ENCODE measurements at places on chromosomes 6 and 20.

DNA sequence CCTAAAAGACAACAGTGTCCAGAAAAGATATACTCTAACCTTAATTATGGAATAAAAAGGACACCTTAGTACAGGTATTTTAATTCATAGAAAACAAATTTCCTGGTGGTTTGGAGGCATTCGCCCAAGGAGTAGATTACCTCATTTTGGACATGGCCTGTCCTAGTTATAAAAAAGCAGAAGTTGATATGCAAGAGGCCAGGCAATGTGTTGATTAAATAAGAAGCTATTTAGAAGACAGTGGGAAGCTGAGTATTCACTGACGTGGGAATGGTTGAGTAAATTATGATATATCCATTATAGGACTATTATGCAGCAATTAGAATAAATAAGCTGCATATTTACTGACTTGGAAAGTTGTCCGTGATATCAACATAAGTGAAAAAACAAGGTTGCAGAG lies 314.9 kb downstream of the ALDH8A1 start:
- no peak for DNase-seq

DNA sequence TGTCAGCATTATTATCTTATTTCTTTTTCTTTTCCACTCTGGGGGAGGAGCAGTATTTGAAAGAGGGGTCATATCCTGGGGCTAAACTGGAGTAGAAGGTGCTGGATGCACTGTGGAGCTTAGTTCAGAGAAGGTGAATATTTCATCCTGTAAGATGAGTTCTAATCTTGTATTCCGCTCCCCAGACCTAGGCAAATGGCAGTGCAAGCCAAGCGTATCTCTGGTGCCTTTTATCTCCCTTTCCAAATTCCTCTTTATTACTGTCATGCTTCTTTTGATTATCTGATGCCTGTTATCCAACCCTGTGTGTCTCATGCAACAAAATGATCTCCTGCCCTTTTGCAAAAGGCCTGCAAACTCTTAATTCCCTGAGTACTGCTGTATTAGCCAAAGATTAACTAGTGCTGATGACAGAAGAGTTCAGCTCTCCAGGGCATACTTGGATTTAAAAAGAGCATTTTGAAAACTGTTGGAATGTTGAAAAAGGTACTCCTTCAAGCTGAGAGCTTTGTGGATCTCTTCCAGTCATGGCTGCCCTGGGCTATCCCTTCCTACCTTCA lies 138.0 kb downstream of the CARMIL1 start:
- no peak for DNase-seq

DNA sequence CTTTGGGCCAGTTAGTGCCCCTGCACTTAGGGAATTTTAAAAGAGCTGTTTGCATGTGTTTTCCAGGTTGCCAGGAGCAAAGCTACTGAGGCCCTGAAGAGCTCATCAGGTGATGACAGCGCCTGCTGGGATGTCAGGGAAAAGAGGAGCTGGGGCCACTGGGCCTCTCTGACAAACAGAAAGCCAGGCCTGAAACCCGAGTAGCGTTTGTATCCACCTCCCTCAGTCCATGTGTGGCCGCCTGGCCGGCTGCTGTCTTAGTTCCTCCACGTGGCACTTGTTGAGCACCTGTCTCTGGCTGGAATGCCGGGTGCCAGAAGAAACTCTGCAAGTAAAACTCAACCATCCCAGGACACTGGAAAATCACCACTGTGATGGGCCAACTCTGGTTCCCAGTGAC lies 601.2 kb downstream of the CDH26 start:
- no peak for DNase-seq

DNA sequence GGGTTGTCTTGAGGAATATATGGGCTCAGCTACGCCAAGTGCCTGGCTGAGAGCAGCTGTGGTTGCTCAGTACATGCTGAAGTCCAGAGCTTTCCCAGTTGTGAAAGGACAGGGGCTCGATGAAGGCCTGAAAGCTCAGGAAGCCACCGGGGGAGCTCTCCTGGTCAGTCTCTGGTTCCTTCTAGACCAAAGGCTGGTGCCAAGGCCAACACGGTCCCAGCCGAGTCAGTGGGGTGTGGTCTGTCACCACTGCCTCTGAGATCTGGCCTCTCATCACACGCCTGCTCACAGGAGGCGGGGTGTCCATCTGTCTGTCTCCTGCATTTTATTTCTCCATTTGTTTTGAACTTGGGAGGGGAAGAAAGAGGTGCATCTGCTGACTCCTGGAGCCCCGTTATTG lies 4.9 kb upstream of the FAM83C start:
- no peak for DNase-seq

GRCh38 chr6:166228839-166229528 lies 61.3 kb upstream of the TBXT start:
- no peak for DNase-seq

DNA sequence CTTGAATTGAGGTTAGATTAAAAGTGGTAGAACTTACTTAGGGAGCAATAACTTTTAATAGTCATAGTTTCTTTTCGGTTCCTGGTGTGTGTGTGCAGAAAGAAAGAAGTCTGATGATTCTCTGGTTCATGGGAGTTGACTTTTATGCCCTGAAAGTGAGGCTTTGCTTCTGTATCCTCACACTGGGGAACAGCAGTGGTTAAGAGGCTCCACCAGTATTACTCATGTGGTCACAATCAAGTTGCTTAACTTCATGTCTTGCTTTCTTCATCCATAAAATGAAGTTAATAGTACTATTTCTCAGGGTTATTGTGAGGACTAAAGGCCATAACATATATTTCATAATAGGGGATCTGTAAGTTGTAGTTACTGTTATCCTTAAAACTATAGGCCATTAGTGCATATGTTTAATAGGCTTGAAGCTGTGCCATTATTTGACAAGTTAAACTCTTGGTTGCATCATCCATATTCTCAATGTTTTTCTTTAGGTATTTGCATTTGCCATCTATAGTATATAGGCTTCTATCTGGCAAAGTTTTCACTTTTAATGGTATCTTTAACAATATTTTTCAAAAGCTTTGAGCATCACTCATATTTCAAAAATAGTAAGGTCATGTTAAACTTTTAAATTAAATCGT lies 262.4 kb downstream of the PLCB1 start:
- DNase-seq = no peak

GRCh38 chr20:37330316-37330715 lies 15.6 kb upstream of the SRC start:
- DNase-seq = no peak

Measured in stimulated activated CD4-positive, alpha-beta T cell treated with anti-CD3 and anti-CD28 coated beads, TNF-alpha, amount 100 ng/mL, for 1 hour (primary cell).